ENCODE measurements at places on chromosomes 6 and 20.
A peak's percentile ranks its signal among the peaks of the same experiment; 100 is the strongest.

DNA sequence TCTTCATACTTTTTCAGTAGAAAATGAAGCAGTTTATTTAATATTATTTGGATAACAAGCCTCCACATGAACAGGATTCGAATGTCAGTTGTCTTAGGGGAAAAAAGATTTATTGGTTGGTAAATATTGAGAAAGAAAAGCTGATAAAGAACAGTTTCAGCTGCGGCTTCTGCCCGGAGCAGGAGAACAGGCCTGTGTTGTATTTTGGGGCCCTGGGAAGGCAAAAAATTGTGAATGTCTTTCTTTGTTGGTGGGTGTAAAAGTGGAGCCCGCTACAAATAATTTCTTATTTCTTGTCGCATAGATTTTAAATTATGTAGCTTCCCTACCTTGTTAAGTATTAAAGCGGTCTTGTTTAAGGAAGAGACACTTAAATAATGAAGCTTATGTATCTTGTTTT lies 90.5 kb upstream of the PAX1 start:
- no peak for DNase-seq

DNA sequence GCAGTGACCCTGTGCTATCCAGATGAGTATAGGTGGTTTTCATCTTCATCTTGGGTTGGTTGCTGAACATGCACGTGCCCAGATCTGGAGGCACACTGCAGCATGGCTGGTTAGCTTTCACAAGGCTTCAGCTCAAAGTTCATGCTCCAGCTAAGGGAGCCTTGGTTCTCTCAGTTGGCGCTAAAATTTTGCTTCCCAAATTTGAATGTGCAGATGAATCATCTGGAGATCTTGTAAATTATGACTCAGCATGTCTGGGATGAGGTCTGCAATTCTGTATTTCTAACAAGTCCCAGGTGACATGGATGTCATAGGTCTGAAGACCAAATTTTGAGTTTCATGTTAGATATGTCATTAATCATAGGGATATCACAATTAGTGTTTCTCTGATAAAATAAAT lies 230.8 kb downstream of the FOXA2 start:
- DNase-seq, result no peak

DNA sequence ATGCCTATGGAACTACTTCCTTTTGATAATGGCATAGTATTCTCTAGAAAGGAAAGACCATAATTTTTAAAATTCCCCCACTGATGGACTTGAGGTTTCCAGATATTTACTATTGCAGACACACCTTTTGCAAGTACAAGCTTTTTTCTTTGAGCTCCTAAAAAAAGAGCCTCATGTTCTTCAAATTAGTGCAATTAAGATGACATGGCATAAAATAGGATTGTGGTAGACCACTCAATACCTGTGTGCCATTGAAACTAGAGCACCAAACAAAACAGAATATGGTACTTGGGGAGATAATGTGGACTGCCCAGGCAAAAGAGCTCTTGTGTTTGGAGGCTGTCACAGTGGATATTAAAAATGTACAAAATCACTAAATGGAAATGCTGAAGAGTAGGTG lies 19.0 kb upstream of the LAMA2 start:
- no peak for DNase-seq

- DNase-seq, result peak; percentile 48
Measured at GRCh38 chr6:108689272-108690161, 128.8 kb downstream of the FOXO3 start.

GRCh38 chr6:140441256-140441655 lies 1066.8 kb upstream of the CITED2 start:
- DNase-seq, result peak; percentile 33

All from stromal cell of bone marrow (primary cell).